ENCODE measurements at places on chromosomes 6 and 20.

DNA sequence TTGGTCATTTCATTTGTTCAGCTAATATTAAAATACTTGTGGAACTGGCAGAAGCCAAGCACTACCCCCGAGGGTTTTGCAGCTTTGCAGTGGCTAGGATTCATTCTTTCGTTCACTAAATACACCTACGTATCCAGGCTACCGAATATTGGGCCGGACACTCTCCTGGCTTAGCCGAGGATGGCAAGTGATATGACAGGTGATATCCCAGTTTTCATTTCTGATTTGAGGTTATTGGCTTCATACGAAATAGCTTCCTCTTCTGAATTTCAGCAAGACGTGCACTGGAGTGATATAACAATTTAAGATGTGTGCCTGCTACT is 536 bp upstream of the MTFR2 start:
- DNase-seq = no peak

DNA sequence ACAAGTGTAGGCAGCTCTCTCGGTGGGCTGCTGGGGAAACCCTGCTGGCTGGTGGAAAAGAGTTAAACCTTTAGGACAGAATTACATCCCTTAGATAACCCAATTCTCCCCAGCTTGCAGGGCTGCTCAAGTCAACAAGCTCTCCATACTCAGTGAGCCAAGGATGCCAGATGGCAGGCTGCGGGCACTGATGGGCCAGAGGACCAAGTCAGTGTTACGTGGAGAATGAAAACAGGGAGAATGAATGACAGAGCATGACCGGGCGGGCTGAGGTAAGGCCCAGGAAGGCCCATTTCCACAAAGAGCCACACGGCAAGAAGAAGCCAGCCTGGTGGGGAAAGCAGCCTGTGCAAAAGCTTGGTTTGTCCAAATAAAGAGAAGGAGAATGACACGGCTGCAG is 58.7 kb upstream of the CD93 start:
- no peak for DNase-seq

DNA sequence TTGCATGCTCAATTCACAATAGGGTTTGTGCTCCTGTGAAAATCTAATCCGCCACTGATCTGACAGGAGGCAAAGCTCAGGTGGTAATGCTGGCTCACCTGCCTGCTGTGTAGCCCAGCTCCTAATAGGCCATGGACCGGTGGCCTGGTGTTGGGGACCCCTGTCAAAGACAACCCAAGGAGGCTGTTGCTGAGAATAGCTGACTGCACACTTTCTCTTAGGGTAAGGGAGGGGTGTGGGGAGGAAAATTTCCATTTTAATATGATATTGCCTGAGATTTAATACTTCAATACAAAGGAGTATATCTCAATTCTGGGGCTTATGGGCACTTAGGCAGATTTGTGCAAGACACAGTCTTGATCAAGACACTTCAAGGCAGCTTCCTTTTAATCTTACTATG is 105.8 kb downstream of the ALDH8A1 start:
- DNase-seq = no peak

DNA sequence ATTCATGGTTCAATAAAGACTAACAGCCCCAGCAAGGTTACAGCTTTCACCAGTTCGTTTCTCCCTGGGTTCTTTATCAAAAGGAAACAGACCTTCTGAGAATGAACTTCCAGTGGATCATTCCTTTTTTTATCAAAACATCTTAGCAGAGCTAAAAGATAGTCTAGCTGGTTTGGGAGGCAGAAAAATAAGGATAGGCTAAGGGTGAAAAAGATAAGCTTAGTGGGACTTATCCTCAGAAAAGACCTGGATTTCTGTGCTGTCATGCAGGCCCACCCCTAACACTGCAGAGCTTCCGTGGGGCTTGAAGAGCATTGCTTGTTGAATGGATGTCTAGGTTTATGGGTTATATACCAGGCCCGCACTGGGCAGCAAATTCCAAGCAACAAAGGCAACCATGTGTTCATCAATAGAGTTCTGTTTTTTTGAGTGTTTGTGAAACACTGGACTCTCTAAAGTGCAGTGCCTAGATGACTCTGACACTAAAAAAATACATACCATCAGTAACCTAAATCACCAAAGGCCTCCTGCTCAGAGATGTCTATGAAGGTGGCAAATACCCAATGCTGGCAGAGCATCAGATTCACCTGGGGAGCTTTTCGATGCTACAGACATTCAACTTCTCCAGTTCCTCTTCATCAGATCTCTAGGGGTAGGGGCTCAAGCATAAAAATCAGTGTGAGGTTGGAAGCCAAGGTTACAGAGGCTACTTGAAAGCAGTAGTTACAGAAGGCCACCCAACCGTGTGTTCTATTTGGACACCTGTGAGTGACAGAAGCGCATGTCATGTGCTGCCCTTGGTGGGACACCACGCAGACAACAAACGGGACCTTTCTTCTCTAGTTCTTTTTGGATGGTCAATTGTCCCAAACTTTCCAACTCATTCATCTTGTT is 53.0 kb downstream of the TNFAIP3 start:
- DNase-seq = no peak

DNA sequence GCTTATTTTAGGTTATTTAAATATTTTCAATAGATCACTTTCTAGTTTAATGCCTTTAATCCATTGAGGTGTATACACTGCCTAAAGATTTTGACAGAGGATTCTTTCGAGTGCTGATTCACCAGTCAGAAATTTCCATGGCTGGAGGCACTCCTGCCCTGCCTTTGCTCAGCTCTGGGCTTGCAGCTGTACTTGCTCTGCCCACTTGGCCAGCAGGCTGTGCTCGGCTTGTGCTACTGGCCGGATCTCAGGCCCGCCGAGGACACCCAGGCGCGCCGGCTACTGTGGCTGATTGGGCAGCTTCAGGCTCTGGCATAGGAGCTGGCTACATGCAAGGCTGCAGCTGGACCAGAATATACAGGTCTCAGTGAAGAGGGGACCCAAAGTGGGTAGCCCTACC is 675.1 kb upstream of the MMS22L start:
- DNase-seq = no peak

All from kidney capillary endothelial cell (primary cell).